CD4-positive, alpha-beta T cell treated with Interleukin-10 for 1 hour (primary cell): ENCODE measurements at places on chromosomes 6 and 20.

GRCh38 chr6:85684133-85684808, 41.6 kb upstream of the SYNCRIP start:
- DNase-seq = no peak

DNA sequence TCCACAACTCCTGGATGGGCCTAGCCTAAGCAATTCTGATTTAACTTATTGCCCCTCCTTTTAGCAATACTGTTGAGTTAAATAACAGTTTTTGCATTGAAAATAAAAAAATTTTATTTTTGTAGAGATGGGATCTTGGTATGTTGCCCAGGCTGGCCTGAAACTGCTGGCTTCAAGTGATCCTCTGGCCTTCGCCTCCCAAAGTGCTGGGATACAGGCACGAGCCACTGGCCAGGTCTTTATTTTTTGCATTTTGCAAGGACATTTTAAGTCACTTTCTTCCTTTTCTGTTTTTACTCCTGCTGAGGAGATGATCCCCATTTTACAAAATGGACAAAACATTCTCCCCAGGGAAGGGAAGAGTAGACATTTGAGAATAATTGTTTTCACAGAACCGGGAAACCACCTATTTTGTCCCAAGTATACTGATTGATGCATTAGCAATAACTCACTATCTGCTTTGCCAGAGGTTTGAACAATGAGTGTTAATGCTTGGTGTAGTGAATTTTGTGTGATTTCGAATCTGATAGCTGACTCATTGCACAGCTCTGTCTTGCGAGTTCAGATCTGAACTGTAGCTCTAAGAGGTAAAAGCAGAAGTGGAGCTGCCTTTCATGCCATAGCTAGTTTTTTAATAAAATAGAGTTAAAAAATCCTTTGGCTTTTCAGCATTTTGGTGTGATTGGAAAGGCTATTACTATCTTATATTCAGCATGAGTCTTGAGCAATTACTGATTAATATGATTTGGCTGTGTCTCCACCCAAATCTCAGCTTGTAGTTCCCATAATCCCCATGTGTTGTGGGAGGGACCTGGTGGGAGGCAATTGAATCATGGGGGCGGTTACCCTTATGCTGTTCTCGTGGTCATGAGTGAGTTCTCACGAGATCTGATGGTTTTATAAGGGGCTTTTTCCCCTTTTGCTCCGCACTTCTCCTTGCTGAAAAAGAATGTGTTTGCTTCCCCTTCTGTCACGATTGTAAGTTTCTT, 20.9 kb downstream of the IGF2R start:
- DNase-seq = no peak

GRCh38 chr20:61567204-61567603, 315.1 kb downstream of the CDH4 start:
- DNase-seq = no peak

DNA sequence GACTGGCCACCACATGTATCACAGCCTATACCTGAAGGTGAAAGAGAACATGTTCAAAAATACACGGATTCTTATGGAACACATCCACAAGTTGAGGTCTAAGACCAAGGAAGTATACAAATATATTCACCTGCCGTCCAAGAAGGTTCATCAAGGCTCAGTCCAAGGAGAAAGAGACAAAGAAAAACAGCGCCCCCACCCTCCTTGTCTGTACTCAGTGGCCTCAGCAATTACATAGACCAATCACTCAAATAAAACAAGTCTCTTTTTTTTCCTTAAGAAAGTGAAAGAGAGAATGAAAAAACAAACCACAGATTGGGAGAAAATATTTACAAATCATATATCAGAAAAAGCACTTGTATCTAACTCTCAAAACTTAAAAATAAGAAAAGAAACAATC, 19.5 kb downstream of the CPXM1 start:
- DNase-seq = no peak

DNA sequence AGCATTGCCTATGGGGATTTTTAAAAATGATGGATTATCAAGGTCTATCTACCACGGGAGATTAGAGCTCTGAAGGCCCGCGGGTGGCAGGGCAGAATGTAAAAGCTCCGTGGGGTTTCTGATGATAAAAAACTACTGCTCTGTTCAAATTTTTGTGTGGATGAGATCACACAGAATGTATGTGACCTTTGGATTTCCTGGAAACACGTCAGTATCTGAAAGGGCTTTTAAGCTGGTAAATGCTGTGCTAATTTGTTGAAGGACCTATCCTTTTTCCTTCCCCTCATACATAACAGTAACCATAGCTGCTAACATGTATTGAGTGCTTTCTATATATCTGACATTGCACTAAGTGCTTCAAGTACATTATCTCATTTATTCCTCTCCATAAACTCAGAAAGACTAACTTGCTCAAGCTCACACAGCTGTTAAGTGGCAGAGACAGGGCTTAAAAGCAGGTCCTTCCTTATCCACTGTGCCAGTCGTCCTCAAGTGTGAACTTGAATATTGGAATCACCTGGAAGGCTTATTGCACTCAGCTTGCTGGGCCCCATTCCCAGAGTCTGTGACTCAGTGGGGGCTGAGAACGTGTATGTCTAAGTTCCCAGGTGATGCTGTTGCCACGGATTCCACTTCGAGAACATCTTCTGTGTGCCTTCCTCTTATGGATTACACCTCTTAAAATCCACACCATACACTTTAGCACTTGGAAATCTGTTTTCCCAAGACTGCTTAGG, 1.9 kb upstream of the TMEM242 start:
- DNase-seq = no peak
